ENCODE measurements at places on chromosomes 4 and X. TPM values are rescaled to one million over a fixed set of nuclear protein-coding genes. Genes with fewer than 3 reads are reported as not detected.

DNA sequence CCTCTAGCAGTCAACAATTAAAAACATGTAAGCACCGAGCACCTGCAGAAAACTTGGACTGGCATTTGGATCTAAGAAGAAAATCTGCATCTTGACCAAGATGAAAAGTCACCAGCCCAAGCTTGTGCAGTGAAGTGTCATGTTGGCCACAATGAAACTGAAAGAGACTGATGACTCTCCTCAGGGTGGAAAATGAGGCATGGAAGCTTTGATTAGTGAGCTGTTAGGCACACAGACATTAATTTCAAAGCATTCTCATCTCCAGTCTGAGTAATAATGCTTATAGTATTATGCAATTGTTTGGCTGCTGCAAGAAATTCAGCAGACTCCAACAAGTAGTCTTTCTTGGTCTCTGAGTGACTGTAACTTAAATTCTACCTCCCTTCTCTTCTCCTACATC, 150.1 kb downstream of the AR start:
- no peak for DNase-seq

GRCh38 chr4:112130906-112131305, 14.3 kb upstream of the FAM241A start:
- DNase-seq: no peak

- DNase-seq: no peak
Observed at GRCh38 chrX:77162777-77163176, 284.4 kb upstream of the FGF16 start.

- no peak for DNase-seq
Observed at GRCh38 chr4:8345946-8346814, 76.6 kb downstream of the HTRA3 start.

LRRC66 gene
- 0.25 TPM for total RNA-seq

- DNase-seq: peak; percentile 43
Observed at GRCh38 chr4:15385928-15386327, 41.9 kb upstream of the C1QTNF7 start.

DNA sequence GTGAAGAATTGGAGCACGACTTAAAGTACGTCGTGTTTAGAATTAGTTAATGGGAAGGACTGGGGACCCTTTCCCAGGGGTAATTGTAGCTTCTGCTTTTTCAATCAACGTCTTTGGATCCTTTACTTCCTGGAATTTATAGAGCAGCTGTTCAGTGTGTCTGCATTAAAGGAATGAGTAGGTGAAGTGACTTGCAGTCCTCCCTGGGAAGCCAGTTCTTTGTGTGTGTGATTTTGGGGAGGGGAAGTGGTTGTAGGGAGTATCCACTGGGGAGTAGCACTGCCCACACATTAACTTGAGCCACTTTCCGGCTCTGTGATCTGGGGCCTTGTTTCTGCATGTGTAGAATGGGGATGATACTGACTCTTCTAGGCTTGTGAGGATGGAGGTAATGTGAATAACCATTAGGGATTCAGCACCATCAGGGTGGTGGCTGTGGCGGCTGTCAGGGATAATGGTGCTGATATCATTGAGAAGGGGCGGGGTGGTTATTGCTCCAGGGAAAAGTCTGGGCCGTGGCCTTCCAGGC, 54.7 kb downstream of the TMEM131L start:
- DNase-seq: no peak

S100G gene
- not detected for total RNA-seq

DNA sequence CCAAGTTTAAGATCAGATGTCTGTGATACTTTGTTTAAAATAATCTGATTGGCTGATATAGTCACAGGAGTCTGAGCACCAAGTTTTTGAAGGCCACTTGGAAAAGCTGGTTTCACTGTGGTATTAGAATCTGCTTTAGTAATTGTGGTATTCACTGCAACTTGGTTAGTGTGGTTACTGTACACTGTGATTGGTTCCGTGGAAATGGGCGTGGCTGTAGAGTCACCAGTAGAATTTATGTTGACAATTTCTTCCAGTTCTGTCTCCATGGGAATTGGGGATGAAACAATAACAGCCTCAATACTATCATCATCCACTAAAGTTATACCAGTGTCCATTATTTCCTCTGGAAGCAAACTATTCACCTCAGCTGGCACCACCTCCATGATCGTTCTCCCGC, 26.2 kb downstream of the LIN54 start:
- DNase-seq: no peak

UCP1 gene
- not detected for total RNA-seq

PDHA2 gene
- not detected for total RNA-seq

DNA sequence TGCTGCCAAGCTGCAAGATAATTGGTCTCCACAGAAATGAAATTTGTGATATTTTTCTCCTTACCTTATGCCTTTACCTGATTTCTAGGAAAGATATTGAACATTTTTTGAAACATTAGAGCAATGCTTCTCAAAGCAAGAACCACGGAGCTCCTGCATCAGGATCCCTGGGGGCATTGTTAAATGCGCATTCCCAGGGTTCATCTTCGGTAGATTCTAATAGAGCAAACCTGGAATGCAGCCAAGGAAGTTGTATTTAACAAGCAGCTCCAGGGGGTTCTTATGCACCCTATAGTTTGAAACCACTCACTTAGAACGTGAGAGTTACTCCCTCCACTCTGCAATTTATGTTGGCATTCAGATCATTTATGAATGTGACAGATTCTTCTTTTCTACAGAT, 126.2 kb downstream of the SLC39A8 start:
- no peak for DNase-seq

CFAP97 gene
- 11.7 TPM for total RNA-seq

LGI2 gene
- 3.0 TPM for total RNA-seq

GRCh38 chrX:110086916-110087484, 84.1 kb downstream of the TMEM164 start:
- no peak for DNase-seq

GRCh38 chrX:119237562-119237942, 1.5 kb downstream of the PGRMC1 start:
- no peak for DNase-seq

DNA sequence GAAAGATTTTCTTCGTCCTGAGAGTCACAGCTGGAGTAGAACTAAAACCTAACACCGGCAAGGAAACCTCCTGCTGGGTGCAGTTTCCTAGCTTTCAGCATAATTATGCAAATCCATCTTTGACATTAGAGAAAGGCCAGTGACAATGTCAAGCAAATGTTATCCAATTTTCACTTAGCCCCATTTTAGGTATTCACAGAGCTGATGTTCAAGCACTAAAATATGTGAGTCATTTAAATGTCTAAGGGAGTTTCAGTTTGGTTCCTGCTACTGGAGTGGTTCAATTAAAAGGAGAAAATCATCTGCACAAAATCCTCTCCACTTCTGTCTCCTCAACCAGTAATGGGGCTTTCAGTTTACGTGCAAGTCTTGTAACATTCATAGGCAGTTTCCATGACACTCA, 37.1 kb upstream of the AMOT start:
- DNase-seq: no peak

PABPC1L2A gene
- total RNA-seq: not detected

- DNase-seq: no peak
Observed at GRCh38 chrX:10859353-10859752, 239.0 kb upstream of the MID1 start.

- DNase-seq: no peak
Observed at GRCh38 chr4:16026160-16026761, 57.6 kb downstream of the PROM1 start.

DNA sequence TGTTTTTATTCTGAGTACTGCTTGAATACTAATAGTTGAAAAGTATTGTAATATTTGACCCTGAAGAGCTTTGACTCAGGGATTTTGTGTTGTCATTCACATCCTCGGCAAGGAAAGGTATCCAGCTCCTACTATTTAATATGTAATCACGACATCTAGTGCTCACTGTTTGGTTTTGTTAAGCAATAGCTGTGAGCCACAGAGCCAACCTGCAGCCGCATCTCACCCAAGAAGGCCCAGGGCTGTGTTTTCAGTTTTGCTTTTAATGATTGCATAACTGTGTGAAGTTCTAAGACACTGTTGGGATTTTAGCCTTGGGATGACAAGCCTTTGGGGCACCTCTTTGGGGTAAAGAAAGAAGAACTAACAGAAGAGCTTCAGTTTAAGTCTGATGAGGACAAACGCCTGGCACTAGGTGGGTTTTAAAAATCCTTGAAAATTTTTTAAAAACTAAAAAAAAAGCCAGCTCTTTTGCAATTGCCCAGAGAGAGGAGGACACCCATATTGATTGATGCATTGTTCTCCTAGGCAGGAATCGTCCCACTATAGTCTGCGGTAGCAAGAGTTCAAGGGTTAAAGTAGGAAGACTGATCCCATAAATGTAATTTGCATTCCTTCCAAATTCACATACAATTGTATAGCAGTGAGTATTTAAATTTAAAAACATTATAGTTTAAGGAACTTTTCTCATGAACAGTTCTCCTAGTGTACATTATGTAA, 157.8 kb downstream of the RELL1 start:
- DNase-seq: no peak

DNA sequence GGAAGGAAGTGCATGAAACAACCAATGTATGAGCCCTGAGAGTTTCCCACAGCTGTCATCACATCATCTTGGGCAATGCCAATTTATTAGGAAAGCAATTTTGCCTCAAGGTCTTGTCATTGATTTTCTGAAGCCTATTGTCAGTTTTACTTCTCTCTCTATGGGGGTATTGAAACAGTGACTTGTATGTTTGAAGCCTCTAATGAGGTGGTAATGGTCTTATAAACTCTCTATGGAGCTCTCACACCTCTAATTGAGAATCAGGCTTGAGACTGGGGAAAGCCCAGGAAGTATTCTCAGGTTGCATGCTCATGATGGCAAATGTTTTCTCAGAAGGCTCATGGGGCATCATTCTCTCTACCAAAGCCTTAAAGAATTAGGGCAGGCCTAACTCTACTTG, 308.2 kb upstream of the EMCN start:
- no peak for DNase-seq

DNA sequence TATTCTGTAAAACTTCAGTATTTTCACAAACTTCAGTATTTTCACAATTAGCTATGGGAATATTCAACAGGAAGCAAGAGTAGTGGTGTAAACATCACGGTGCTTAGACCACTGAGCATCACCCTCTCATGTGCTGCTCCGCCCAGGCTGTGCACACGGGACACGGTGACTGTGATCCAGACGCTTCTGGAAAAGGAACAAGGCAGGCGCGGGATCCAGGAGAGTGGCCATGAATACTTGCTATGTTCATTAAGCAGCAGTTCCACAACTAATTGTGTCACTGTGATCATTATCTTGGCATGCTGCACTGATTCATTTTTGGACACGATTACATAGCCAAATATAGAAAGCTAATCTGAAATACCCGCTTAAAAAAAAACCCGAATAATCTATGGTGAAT, 19.6 kb upstream of the FAT1 start:
- no peak for DNase-seq

DNA sequence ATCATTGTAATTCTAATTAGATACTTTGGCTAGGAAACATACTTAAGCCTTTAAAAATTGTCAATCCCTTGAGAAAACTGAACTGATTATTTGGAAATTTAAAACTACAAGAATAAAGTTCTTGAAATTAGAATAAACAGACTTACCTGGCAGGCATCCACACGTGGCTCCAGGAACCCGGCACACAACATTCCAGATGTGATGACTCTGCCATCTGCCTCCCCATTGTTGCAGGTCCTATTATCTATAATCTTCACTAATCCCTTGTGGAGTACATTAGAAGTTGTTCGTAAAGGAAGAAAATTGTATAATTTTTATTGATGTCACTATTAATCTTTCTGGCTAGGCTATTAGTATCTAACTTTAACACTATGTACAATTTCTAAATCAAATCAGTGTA, 16.2 kb upstream of the GNRHR start:
- no peak for DNase-seq

SATL1 gene
- not detected for total RNA-seq

TKTL2 gene
- not detected for total RNA-seq

DNA sequence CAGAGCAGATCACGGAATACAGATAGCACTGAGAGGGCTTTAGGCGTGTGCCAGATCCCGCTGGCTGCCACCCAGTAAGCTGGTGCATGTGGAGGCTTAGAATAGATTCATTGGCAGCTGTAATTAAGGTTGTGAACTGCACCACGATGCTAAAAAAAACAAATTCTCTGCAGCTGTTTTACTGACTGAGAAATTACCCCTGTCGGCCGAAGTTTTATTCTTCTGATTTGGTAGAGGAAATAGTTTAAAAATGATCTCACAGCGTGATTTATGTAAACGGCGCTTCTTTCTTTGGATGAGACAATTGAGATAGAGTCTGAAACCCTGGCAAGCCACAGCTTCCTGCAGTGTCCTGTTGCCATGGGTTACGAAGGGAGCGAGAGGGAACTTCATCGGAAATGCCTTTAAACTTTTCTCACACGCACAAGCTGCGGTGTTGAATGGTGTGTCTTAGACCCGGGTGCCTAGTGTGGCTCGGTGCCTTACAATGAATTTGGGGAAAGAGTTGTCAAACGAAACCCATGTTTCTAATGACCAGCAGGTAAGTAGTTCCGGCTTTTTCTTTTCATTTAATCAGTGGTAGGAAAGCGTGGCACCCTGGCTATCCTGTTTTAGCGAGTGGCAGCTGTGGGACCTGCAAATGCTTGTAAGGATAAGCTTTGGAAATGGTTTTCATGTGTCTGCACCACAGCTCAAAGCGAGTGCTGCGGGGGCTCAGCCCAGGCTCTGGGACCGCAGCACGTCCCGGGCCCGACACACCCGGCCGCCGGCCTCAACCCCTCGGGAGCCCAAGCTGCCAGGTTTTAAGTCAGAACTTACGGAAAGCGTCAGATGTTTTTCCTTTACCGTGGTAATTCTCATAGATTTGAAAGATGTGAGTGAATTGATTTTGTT, 71.7 kb upstream of the HGFAC start:
- DNase-seq: peak; percentile 66

GRCh38 chr4:95627709-95628108, 78.9 kb upstream of the UNC5C start:
- DNase-seq: no peak

GRCh38 chrX:13852001-13852695, 35.3 kb upstream of the GPM6B start:
- DNase-seq: no peak

ETDA gene
- total RNA-seq: not detected

GRCh38 chr4:169210504-169211118, 60.1 kb downstream of the SH3RF1 start:
- DNase-seq: no peak

HS6ST2 gene
- 0.19 TPM for total RNA-seq

- no peak for DNase-seq
Observed at GRCh38 chr4:101074326-101074725, 273.0 kb downstream of the PPP3CA start.

GRCh38 chrX:72641611-72642010, 69.0 kb upstream of the HDAC8 start:
- DNase-seq: no peak

DNA sequence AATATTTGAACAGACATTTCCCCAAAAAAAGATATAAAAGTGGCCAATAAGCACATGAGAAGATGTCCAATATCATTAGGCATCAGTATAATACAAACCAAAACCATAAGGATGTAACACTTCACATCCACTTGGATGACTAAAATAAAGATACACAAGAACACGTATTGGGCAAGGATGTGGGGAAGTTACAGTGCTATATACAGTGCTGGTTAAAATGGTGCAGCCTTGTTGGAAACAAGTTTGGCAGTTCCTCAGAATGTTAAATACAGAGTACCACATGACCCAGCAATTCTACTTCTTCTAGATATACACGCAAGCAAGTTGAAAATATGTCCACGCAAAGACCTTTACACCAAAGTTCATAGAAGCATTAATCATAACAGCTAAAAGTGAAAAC, 58.9 kb downstream of the HAUS3 start:
- DNase-seq: no peak

Measured in left ventricle myocardium inferior (tissue), 1 donor.